ENCODE measurements at places on chromosomes 7 and 10.

- peak; percentile 5 for DNase-seq
Measured at GRCh38 chr7:94655848-94656657, at the start of gene SGCE. Gene SGCE, minus strand, starts transcription at chr7:94656133. Its CDS starts 35 bp downstream, at chr7:94656098.

GRCh38 chr10:116849248-116850057 lies at the start of gene ENO4:
Gene ENO4, plus strand, starts transcription at chr10:116849499. Its CDS starts 68 bp downstream, at chr10:116849567.
- no peak for DNase-seq

DNA sequence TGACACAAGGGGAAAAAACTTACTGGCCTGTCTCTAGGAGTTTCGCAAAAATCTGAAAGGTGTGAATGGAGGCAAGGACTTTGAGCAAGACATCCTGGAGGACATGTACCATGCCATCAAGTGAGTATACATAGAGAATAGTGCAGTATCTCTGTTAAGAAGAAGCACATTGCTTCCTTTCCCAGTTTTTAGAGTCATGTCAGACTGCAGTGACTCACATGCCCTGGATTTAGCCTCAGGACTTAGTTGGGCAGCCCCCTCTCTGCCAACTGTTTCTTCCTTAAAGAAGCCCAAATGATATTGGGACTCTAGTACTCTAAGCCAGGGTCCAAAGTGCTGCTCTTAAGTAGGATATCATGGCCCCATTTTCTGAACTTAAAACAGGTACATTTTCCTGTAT lies 28.1 kb upstream of the NFKB2 start:
- DNase-seq, result no peak

- DNase-seq, result no peak
Measured at GRCh38 chr10:97784200-97784810, 12.5 kb upstream of the SFRP5 start.

DNA sequence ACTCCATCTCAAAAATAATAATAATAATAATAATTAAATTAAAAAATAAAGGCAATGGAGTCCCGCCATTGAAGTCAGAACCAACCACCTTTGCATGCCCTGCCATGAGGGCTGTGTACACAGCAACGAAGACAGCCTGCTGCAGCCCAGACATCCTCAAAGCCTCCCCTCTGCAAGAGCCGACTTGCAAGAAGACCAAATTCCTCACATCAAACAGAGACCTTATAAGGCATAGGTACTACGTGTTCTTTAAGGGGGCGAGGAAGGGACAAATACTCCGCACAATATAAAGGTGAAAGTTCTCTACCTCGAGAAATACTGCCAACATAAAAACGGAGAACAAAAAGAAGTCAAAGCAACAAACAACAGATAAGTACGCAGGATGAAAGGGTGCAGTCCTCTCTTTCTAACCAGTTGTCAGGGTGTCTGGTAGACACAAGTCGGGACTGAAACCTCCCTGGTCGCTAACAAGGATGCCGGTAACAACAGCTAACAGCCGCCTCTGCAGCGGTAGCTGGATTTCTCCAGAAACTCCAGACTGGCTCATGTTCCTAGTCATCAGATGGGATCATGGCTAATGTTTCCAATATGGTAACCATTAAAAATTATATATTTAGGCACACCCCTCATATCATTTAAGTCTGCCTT lies 23.6 kb downstream of the FGFR2 start:
- DNase-seq, result no peak

GRCh38 chr10:104209575-104210198 lies 22.5 kb downstream of the CFAP43 start:
- no peak for DNase-seq

Data from esophagus squamous epithelium (tissue), 5 donors.